Aortic smooth muscle cell (primary cell): ENCODE measurements at places on chromosomes 5 and 9. TPM values are rescaled to one million over a fixed set of nuclear protein-coding genes. Genes with fewer than 3 reads are reported as not detected.

The ADRA1B gene
- under 0.01 and 0.25 TPM in 2 replicates for total RNA-seq

The NEUROG1 gene
- not detected in 2 replicates for total RNA-seq

The DRD1 gene
- 0.12 and 0.53 TPM in 2 replicates for total RNA-seq

The DMGDH gene
- 1.7 and 2.1 TPM in 2 replicates for total RNA-seq

The CPEB4 gene
- total RNA-seq = 29.7 and 33.1 TPM in 2 replicates

The CCL27 gene
- not detected in 2 replicates for total RNA-seq

The APBA1 gene
- 11.8 and 15.2 TPM in 2 replicates for total RNA-seq

The ST8SIA4 gene
- total RNA-seq = 0.19 and 0.26 TPM in 2 replicates

The GHR gene
- 3.4 and 3.6 TPM in 2 replicates for total RNA-seq

The ESM1 gene
- total RNA-seq = 138 and 406 TPM in 2 replicates

The MRNIP gene
- total RNA-seq = 9.9 and 11.5 TPM in 2 replicates

The ATP10B gene
- not detected in 2 replicates for total RNA-seq

The MARCOL gene
- not detected in 2 replicates for total RNA-seq

The PPP1R26 gene
- total RNA-seq = 10.5 and 11.5 TPM in 2 replicates

The CD72 gene
- 1.1 TPM in 2 replicates for total RNA-seq

The TLE1 gene
- total RNA-seq = 24.8 and 25.0 TPM in 2 replicates

The KLHL9 gene
- total RNA-seq = 42.0 TPM in 2 replicates

The CNTFR gene
- not detected in 2 replicates for total RNA-seq

The ARL14EPL gene
- not detected in 2 replicates for total RNA-seq

The IL31RA gene
- 0.25 and 0.26 TPM in 2 replicates for total RNA-seq

The ORM2 gene
- not detected in 2 replicates for total RNA-seq

The F12 gene
- 0.25 and 0.26 TPM in 2 replicates for total RNA-seq

The TNC gene
- 20.6 and 48.6 TPM in 2 replicates for total RNA-seq

The LHX2 gene
- not detected in 2 replicates for total RNA-seq

The CDC26 gene
- total RNA-seq = 56.0 and 58.9 TPM in 2 replicates

The CNTLN gene
- 9.9 and 11.5 TPM in 2 replicates for total RNA-seq

The ZNF782 gene
- total RNA-seq = 2.2 and 3.4 TPM in 2 replicates

The DDX4 gene
- total RNA-seq = not detected in 2 replicates

The GDA gene
- total RNA-seq = under 0.01 TPM in 1 of 2 replicates, not detected in the other

The PCSK1 gene
- total RNA-seq = 0.81 and 2.2 TPM in 2 replicates

The ANKRA2 gene
- total RNA-seq = 12.6 and 15.0 TPM in 2 replicates

The ATOX1 gene
- 94.9 and 106 TPM in 2 replicates for total RNA-seq

The GBGT1 gene
- total RNA-seq = 3.5 and 3.8 TPM in 2 replicates

The FOXD4L5 gene
- under 0.01 and 0.06 TPM in 2 replicates for total RNA-seq

The PCDHA9 gene
- total RNA-seq = under 0.01 and 0.06 TPM in 2 replicates

The IL5 gene
- not detected in 2 replicates for total RNA-seq

The PKD2L2 gene
- total RNA-seq = not detected in 2 replicates

The ANKRD55 gene
- not detected in 2 replicates for total RNA-seq

The ANKRD20A1 gene
- total RNA-seq = 0.12 and 0.53 TPM in 2 replicates

The ANKRD18B gene
- under 0.01 TPM in 1 of 2 replicates, not detected in the other for total RNA-seq

The SETD9 gene
- total RNA-seq = 10.1 and 11.6 TPM in 2 replicates

The RFX3 gene
- 2.0 and 2.9 TPM in 2 replicates for total RNA-seq

The PITX1 gene
- total RNA-seq = 0.13 and 0.44 TPM in 2 replicates

The OR1J2 gene
- 0.53 TPM in 1 of 2 replicates, not detected in the other for total RNA-seq

The LMBRD2 gene
- 26.6 and 30.4 TPM in 2 replicates for total RNA-seq

The CCDC127 gene
- 5.7 and 6.7 TPM in 2 replicates for total RNA-seq

The SSBP2 gene
- total RNA-seq = 13.1 and 14.5 TPM in 2 replicates
